ENCODE measurements at places on chromosomes 11 and 22.

DNA sequence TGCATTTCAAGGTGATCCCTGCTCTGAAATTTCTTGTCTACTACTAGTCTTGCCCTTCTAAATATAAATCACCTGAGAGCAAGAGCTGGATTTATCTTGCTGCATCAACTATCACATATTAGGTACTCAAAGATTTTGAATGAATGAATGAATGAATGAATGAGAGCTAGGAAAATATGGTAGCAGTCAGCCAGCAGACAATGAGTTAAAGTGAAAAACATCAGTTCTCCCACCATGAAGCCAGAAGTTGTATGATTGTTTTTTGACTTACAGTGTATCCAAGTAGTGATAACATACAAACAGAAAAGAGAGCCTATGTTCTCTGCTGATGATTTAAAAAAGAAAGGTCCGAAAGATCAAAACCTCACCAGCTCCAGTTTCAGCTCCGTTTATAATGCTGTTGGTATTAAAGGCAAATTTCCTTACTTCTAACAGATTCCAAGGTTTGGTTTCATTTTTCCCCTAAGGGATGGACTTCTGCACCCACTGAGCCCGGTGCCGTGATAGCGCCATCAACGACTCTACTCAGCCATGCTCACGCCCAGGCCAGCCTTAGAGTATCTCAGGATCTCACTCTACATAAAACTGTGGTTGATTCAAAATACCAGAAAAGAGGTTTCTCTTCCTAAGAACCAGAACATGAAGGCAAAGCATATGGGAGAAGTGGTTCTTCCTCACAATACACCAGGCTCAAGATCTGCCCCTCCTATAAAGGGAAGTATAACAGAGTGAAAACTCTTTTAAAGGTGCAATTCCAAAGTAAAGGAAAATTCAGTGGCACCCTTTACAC is 92.0 kb downstream of the SGSM3 start:
- no peak for DNase-seq

- DNase-seq: no peak
These were observed 6.0 kb downstream of the SYN3 start for GRCh38 chr22:33051960-33052839.

DNA sequence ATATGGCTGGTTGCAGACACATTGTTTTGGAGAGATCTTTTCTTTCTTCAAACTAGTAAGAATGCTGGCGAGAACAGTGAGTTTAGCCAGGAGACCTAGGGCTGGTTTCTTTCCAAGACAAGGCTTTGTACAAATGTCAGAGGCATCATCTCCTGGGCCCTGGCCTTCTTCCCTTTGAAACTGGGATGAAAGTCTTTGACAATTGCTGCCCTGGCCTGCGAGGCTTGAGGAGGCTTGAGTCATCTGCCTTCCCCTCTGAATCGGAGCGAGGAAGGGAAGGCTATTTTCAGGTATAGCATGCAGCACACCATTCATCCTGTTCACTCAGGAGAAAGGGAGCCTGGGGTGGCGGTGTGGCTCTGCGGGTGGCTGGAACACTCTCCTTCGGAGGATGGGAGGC is 21.5 kb upstream of the PARVG start:
- DNase-seq: no peak

DNA sequence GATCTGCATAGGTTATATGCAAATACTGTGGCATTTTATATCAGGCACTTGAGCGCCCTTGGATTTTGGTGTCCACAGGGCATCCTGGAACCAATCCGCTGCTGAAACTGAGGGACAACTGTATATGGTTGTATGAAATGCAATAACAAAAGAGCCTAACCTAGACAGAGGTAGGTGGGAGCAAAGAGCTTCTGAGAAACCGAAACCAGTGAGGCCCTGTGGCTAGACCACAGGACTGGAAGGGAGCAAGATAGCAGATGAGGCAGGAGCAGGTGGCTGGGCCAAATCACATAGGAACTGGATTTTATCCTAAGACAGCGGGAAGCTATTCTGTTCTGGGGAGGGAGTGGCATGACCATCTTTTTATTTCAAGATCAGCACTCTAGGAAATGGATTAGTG is 30.1 kb downstream of the RCN1 start:
- no peak for DNase-seq

DNA sequence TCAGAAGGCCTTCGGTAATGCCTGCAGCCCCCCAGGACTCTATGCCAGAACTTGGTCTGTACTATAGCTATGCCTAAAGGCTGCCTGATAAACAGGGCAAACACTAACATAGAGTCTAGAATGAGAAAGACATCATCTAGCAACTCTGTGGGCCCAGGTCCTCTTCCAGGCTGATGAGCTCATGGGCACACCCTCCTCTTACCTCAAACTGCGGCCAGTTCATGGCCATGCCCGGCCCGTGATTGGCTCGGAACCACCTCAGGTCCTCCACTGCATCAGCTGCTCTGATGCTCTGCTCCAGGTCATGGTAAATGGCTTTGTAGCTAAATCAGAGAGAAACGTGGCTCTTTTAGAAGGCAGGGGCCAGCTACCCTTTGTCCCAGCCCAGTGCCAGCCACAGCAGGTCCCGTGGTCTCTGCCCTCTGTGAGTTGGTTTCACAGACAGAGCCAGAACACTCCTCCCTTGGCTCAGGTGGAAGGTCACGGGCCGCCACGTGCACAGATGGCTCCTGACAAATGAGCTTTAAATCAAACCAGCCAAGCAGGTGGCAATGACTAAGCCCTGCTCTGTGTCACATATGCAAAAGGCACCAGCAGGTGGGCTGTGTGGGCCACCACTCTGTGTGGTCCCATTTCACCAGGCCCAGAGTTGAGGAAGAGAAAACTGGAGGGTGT is 25.0 kb upstream of the ARFGAP3 start:
- DNase-seq: no peak

Data from fibroblast of skin of right biceps (primary cell).